K562 (cell line): ENCODE measurements at places on chromosomes 12 and 14. TPM values are rescaled to one million over a fixed set of nuclear protein-coding genes. Genes with fewer than 3 reads are reported as not detected.

DNA sequence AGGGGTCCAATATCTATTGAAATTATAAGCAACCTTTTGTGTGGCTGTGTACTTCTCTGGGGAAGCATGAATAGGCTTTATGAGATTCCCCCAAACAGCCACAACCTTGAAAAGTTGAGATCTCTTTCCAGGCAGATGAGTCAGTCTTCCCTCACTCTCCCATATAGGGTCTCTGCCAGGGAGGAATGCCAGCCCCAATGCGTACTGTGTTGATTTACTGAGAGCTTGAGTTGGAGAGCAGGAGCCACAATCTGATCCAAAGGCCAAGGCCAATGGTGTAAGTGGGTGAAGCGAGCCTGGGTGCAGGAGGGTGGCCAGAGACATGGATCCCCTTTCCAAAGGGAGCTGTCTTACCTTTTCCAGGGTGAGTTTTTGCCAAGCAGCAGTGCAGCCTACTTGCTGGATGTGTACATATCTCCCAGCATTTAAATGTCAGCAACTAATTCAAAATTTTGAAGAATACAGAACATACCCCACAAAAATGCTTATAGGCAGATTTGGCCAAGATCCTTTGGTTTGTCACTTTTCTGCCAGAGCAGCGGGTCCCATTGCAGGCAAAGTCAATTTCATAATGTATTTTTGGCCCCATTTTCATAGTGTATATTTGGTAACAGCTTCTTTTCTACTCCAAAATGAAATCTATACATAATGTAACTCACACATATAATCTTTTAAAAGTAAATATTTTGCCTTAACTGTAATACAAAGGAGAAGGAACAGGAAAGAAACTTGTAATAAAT lies 88.2 kb downstream of the TBC1D30 start:
- DNase-seq, result no peak

DNA sequence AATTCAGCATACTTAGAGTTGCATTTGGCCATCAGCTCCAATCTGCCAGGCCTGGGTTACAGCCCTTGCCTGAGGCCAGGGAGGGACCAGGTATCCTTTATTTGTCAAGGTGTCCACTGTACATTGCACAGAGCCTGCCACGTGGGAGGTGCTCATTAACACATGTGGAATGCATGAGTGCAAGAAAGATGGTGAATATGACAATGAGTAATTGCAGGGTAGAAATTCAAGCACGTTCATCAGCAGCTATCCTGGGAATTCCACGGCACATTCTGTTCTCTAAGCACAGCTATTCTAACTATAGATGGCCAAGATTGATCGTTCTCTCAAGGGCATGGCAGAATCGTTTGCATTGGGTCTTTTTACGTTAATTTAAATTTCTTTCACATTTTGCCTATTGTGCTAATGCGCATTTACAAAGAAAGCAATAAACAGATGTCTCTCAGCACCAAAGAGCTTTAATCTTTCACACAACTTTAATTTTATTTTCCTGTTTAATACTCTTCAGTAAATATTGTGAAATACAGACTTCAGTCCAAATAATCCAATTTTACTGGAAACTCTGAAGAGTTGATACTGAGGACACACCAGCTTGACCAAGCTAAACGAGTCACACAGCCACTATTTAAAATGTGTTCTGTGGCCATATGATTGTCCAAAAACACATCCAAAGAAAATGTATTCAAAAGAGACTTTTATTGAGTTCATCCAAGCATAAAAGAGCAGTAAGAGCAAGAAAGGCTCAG lies 1025.7 kb upstream of the TMEM132C start:
- DNase-seq, result no peak

DNA sequence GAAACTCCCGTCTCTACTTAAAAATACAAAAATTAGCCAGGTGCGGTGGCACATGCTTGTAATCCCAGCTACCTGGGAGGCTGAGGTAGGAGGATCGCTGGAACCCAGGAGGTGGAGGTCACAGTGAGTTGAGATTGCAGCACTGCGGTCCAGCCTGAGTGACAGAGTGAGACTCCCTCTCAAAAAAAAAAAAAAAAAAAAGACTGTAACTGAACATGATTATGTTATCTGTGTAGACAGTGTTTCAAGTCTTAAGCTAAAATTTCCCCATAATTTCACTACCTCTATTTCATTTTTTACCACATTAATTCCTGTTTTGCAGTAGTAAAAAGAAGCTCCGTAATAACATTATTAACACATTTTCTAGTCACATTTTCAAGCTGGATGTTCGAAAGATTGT lies 5.4 kb downstream of the PLBD1 start:
- no peak for DNase-seq

The PLXNC1 gene
- total RNA-seq, result 0.33 and 0.42 TPM in 2 replicates

GRCh38 chr12:9711664-9712063 lies 21.2 kb downstream of the CLECL1 start:
- no peak for DNase-seq

The PTPN21 gene
- 1.9 and 2.2 TPM in 2 replicates for total RNA-seq

The FOXG1 gene
- 3.0 and 3.7 TPM in 2 replicates for total RNA-seq

DNA sequence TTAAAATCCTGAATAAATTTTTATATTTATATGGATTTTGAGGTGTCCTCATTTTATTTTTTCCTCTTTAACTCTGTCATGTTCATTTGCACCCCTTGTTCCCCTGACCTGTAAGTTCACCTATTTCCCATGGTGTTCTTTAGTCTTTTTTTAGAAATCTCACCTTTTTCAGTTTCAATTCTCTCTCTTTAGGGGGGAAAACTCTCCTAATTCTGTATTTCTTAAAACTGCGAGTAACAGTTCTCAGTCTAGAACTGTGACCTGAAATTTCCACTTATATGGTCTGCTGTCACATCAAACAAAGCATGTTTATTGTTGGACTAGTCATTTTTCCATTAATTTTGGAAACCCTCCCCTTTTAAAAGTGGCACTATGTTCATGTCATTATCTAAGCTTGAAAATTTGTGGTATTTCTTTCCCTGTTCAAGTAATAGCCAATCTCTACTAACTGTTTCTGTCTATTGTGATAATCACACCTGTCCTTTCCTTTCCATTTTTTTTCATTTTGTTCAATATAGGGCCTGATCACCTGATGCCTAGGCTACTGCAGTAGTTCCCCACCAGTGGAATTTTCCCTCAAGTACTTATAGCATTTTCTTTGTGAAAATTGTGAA lies 14.0 kb upstream of the FBXO33 start:
- no peak for DNase-seq

DNA sequence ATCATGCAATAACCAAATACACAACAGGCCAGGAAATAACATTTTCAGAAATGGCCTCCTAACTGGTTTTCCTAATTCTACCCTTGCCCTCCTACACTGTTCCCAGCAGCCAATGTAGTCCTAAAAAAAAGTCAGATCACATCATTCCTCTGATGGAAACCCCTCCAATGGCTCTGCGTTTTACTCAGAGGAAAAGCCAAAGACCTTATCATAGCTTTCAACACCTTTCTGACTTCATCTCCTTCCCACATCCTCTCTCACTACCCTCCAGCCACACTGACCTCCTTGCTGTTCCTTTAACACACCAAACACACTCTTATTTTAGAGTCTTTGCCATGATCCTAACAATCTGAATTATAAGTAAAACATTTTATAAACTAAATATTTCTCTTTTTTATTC lies 1.1 kb downstream of the MED6 start:
- no peak for DNase-seq

The SCNN1A gene
- 0.34 and 0.49 TPM in 2 replicates for total RNA-seq

DNA sequence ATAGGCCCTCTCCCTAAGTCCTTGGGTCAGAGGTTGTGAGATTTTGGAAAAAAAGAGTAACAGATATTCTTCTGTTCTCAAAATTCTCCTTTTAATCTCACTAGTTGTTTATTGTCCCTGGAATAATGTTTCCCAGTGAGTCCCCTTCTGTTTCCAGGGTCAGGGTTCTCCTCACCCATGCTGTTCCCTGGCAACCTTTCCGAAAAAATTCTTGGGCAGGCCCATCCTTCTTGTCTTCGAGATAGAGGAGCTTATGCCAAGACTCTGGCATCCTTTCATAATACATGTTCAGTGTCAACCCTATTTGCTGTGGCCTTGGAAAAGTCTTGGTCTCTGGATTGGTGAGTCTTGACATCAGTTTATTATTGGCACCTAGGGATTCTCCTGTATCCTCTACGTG lies 212.4 kb upstream of the FAR2 start:
- no peak for DNase-seq

GRCh38 chr12:78189656-78190055 lies 359.0 kb downstream of the NAV3 start:
- DNase-seq, result no peak

The MYO1A gene
- total RNA-seq, result 0.18 and 0.29 TPM in 2 replicates

DNA sequence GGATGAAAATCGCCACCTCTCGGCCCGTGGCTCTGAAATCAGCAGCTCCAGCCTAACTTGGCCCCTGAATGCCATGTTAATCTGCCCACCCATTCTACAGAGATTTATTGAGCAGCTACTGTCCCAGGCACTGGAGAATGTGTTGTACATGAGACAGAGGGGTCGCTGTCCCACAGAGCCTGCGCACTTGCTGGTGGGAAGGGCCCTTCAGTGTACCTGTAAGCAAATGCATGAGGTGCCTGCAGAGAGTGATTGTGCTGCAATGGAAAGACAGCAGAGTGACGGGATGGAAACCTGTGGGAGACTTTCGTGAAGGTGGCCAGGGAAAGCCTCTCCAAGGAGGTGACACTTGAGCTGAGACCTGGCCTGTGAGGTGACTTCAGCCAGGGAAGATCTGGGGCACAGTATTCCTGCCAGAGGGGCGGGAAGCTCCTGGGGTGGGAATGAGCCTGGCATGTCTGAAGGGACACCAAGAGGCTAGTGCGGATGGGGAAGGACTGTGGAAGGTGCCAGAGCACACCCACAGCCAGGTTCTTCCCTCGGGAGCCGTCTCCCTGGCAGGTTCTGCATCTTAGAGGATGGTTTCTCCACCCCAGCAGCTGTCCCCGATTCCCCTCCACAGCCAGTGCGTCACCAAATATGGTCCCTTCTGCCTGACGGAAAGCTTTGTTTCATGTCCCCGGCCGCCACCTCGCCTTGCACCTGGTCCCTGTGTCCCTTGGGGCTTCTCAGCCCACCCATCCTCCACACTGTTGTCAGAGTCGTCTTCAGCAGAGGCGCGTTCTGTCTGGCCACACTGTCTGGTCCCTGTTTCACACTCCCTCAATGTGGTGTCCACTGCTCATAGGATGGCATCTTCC lies 8.7 kb downstream of the SMIM41 start:
- peak; percentile 11 for DNase-seq

The GLIPR1L2 gene
- total RNA-seq, result not detected in 2 replicates

- DNase-seq, result peak; percentile 11
These were observed 27.6 kb downstream of the PMCH start for GRCh38 chr12:102169922-102170621.

- DNase-seq, result no peak
These were observed 115.0 kb downstream of the DACT1 start for GRCh38 chr14:58752771-58753201.

The GPR137C gene
- total RNA-seq, result 0.07 and 0.31 TPM in 2 replicates

DNA sequence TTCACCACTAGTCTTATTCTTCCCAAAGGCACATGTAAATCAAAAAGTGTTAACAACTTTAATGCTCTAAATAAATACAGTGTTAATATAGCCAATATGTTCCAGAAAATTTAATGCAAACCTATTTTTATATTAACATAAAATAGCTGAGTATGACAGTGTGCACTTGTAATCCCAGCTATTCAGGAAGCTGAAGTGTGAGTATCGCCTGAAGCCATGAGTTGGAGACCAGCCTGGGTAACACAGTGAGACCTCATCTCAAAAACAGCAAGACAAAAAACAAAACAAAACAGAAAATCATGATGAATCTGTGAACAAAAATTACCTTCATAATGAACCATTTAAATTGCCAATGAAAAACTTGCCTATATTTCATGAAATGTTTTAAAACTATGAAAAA lies 798.9 kb downstream of the SLC6A15 start:
- DNase-seq, result no peak

GRCh38 chr14:25843481-25844470 lies 754.1 kb downstream of the NOVA1 start:
- DNase-seq, result no peak

DNA sequence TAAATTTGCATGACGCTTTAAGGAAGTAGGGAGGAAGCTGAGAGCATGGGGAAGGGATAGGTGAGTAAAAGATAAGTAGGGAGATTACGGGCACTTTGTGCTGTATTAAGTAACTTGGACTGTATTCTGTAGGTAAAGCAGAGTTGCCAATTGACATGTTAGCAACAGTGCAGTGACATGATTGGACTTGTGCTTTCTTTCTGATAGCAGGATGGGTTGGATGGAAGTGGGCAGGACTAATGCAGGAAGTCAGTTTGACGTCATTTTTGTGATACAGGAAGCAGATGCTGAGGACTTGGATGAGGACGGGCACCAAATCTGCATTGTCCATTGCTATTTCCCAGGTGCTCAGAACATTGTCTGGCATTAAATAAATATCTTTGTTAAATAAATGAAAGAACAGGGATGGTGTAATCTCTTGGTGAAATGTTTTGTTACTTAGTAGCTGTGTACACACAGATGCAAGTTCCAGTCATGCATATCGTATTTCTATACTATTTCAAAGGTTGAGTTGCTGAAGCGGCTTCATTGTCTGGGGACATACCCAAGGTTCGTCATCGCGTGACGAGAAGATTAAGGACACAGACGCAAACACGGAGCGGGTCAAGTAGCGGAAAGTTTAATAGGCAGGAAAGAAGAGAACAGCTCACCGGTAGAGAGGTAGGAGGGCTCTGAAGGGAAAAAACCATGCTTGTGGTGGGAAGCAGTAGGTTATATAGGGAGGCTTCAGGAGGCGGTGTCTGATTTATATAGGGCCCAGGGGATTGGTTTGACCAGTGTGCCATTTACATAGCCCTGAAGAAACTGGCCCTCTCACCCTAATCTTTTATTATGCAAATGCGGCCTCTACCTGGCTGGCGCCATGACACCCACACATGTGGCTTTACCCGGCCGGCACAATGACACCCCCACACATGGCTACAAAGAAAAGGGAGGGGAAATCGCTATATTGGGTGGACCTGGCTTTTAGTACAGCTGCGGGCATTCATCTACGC lies 30.7 kb downstream of the GUCY2C start:
- no peak for DNase-seq

DNA sequence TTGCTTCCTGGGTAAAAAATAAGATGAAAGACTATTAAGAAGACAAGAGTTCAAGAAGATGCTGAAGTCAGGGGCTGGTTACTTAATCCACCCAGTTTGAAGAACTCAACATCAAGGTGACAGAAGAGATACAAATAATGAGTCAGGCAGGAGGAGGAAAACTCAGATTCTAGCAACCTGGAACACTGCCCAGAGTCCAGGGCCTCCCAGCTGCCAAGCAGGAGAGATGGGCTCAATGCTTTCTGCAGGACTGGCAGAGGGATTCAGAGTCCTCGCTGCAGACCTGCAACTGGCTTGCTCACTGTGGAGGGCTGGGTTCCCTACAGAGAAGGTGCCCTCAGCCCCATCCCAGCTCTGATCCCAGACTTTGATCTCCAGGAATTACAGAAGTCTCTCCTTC lies 28.6 kb upstream of the CEBPE start:
- DNase-seq, result no peak

The FAIM2 gene
- total RNA-seq, result not detected in 2 replicates

- no peak for DNase-seq
These were observed 416.6 kb downstream of the ZFP36L1 start for GRCh38 chr14:68376067-68376779.

The PLEKHA5 gene
- 16.4 and 18.6 TPM in 2 replicates for total RNA-seq

The ESRRB gene
- 24.7 TPM in 2 replicates for total RNA-seq
